SK-N-MC (cell line): ENCODE measurements at places on chromosomes 16 and 17.

DNA sequence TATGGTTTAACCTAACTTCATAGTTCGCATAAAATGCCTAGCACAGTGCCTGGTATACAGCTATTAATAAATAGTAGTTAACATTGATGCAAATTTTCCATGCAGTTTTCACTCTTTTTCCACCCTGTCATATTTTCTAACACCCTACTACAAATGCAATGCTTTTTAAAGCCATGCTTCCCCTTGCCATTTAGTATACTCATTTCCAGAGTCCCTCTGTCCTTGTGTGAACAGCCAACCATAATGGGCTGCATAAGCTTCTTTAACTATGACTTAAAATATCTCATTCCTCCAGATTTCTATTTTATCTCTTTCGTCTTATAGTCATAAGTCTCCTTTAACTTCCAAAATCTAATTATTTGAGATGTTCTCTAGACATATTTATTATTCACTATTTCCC is 284.1 kb downstream of the GRIN2A start:
- DNase-seq: no peak

GRCh38 chr17:44837196-44837595 is 7.1 kb upstream of the GJC1 start:
- no peak for DNase-seq

DNA sequence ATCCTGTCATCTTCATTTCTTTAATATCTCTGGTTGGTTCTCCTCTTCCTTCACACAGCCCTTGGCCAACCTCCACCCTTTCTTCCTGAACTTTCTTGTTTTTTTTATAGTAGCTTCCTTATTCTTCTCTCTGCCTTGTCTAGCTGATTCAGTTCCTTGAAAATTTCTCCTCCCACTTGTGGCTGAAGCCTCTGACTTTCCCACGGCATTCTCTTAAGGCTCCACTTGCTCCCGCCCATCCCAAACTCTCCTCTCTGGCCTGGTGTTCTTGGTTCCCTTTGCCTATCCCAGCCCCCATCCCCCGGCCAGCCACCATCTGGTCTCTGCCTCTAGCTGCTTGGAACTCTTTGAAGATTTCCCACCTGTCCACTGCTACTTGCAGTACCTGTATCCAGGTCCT is 29.1 kb downstream of the NLRP1 start:
- DNase-seq: no peak

- no peak for DNase-seq
Observed at GRCh38 chr17:28492352-28493310, 13.5 kb upstream of the FOXN1 start.

GRCh38 chr17:35018814-35019213 is 38.5 kb downstream of the LIG3 start:
- DNase-seq: no peak

DNA sequence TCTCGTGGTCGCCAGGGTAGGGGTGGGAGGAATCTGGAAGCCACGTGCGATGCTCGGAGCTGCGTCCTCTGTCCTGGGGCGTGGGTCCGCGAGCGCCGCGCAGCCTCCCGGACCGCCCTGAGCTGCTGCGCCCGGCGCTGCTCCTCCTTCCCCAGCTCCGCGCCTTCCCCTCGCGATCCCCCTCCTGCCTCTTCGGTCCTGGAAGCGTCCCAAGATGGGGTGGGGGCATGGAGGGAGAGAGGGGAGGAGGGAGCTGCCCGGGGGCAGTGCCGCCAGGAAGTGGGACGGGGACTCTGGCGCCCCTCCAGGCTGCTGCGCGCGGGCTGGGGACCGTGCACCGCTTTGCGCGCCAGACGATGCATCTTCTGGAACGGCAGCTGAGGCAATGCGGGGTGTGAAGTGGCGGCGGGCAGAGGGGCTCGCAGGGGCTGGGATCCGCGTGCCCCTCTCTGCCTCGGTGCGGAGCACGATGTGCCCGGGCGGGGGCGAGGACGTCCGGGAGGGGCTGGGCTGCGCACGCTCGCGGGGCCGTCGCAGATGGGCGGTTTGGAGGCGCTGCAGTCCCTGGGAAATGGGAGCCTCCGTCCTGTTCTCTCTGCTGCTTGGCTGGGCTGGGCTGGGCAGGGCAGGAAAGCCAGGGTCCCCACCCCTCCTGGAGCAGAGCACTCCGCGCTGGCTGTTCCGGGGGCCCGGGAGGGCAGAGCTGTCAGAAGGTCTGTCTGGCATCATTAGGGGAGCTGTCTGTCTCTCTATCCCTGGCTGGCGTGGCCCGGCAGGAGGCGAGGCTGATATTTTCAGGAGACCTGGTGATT is 388.0 kb downstream of the SEC14L1 start:
- no peak for DNase-seq

DNA sequence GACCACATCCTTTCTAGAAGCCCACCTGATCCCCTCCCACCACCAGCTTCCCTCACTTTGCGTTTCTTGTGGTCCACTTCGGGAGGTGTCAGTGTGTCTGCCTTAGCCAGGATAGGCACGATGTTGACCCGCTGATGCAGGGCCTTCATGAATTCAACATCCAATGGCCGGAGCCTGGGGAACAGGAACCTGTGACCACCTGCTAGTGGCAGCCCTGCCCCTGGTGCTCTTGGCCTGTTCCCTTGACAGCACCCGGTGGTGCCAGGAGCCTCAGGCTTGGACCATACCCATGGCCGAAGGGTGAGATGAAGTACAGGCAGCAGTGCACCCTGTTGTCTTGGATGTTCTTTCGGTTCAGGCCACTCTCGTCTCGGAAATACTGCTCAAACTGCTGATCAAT is 7.2 kb upstream of the MTMR4 start:
- no peak for DNase-seq

- DNase-seq: no peak
Observed at GRCh38 chr17:36743130-36743529, 141.7 kb downstream of the MRM1 start.

DNA sequence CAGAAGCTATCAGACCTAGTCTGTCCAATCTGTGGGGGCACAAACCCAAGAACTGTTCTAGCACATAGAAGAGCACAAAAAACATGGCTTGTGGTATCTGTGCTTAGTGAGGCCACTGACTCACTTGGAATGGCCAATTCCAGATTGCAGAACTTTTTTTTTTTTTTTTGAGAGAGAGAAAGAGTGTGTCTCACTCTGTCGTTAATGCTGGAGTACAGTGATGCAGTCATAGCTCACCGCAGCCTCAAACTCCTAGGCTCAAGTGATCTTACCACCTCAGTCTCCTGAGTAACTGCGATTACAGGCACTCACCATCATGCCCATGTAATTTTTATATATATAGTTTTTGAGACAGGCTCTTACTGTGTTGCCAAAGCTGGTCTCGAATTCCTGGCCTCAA is 77.2 kb upstream of the CLEC3A start:
- no peak for DNase-seq

- no peak for DNase-seq
Observed at GRCh38 chr16:78607465-78607864, 508.0 kb downstream of the WWOX start.

- DNase-seq: no peak
Observed at GRCh38 chr17:8746501-8747236, 2.0 kb upstream of the CCDC42 start.

DNA sequence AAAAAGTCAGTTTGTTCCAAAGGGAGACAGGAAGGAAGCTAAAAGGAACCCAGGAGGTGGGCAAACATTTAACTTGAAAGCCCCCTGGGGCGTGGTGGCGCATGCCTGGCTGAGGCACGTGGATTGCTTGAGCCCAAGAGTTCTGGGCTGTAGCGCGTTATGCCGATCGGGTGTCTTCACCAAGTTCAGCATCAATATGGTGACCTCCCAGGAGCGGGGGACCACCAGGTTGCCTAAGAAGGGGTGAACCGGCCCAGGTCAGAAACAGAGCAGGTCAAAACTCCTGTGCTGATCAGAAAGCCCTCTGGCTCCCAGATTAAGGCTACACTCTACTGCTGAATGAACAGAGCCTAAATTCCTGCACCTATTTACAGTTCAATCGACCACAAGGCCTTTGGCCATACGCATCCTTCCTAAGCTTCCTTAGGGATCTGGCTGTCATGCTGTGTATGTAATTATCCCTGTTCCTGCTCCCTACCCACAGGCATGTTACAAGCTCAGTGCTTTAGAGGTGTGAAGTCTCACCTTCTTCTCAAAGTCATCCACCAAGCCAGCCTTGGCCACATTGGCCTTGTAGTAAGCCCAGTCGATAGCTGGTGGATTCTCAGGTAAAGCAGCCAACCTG is 5.0 kb downstream of the ATP5PD start:
- no peak for DNase-seq

DNA sequence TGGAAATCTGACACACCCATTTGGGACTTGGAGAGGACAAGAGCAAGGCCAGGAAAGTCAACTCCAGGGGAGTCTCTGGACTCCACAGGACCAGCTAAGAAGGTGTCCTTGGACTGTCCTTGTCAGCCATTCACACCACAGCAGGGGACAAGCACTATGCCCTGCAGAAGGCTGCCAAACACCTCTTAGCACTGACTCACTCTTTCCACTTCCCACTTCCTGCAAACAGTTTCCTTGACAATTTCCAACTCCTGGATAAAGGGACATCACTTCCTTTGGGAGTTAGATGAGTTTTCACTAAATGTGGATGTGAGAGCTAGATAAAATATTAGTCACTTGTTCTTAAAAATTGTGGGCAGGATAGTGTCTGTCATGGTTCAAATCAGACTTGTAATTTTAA is 37.8 kb upstream of the BCAR1 start:
- DNase-seq: no peak
